ENCODE measurements at places on chromosomes 13 and 19. TPM values are rescaled to one million over a fixed set of nuclear protein-coding genes. Genes with fewer than 3 reads are reported as not detected.

The KASH5 gene
- not detected for polyA plus RNA-seq

The KANK3 gene
- 13.0 TPM for polyA plus RNA-seq

The NAPSA gene
- 1.8 TPM for polyA plus RNA-seq

The FFAR3 gene
- 1.0 TPM for polyA plus RNA-seq

- no peak overlapping the region for H3K4me3 ChIP-seq
- no peaks in the 10 kb centered on the region for H3K4me1 ChIP-seq
- no peaks in the 10 kb centered on the region for H3K36me3 ChIP-seq
These were observed 2.2 kb upstream of the CLEC17A start for GRCh38 chr19:14580623-14581237.

DNA sequence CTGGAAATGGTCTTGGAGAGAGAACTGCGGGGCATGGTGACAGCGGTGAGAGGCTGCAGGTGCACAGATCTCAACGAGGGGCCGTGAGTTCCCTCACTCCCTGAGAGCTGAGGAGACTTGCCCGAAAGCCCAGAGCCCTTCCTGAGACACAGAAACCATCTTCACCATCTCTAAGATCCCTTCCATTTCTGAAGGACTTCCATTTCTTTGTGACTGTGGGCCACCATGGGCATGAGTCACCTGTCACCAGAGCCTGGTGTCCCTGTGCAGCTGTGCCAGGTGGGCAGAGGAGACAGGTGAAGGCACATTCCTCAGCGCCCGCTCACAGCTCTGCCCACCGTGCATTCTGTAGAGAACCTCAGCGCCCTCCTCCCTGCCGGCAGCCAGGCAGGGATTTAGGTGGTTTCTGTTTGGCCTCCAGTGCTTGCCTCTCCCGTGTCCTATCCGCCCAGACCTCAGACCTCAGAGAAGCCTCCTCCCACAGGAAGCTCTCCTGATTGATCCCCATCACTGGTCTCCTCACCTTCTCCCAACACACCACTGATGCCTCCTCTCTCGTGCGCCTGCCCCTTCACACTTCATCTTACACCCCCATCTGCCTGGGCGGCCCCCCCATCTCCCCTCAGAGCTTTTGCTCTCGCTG lies 24.2 kb downstream of the SH3GL1 start:
- DNase-seq = no peak
- H3K27me3 ChIP-seq = no peaks in the 10 kb centered on the region
- no peak overlapping the region for H3K4me3 ChIP-seq

DNA sequence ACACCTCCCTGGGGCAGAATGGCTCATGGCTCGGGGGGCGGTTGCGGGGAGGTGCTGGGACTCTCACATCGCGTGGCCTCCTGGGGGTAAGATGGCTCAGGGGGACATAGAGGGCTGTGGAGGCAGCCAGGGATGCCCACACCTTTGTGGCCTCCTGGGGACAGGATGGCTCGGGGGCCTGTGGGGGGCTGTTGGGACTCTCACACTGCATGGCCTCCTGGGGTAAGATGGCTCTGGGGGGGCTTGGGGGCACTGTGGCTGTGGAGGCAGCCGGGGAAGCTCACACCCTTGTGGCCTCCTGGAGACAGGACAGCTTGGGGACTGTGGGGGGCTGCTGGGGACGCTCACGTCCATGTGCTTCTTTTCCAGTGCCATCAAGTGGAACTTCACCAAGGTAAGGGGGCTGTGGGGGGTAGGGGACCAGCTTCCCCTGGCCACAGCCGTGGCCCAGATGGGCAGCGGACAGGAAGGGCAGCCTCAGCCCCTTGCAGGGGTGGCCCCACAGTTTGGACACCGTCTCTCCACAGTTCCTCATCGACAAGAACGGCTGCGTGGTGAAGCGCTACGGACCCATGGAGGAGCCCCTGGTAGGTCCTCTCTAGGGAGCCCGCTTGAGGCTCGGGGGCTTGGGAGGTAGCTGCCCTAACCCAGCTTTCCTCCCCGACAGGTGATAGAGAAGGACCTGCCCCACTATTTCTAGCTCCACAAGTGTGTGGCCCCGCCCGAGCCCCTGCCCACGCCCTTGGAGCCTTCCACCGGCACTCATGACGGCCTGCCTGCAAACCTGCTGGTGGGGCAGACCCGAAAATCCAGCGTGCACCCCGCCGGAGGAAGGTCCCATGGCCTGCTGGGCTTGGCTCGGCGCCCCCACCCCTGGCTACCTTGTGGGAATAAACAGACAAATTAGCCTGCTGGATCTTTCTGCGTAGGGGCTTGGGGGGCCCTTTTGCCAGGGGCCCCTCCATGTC lies 2.4 kb downstream of the GPX4 start:
- H3K27me3 ChIP-seq = no peaks in the 10 kb centered on the region
- peaks cover 23% of the 10 kb centered on the region for H3K36me3 ChIP-seq
- no peak for DNase-seq
- no peak overlapping the region for H3K27ac ChIP-seq

DNA sequence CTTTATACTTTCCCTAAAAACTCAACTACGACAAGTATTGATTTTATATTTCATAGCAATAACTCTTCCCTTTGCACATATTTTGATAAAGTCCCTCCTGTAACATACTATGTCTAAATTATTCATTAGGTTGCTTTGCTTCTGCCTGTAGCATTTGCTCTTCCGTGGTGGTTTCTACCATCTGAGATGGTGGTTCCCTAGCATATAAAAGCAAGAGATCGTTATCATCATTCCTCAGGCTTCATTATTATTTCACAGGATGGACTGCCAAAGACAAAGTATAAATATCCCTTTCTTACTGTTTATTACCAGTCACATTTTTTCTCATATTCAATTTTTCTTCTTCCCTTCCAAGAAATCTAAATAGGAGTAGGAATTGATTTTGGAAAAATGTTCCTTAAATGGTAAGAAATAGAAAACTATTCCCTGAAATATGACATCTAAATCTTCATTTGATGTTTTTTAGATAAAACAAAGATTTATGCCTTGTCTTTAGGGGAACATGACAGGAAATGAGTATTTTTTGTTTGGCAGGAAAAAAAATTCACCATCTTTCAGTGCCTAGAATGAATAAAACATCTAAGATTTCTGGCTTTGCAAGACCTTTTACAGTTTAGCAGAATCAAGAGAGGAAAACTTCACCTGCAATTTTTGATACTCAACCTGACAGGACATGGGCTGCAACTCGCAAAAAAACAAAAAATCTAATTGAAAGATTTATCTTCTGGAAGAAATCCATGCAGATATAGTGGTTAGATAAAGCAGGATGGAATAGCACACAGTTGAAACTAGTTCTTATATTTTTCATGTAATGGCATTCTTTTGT lies 340.0 kb downstream of the SPRY2 start:
- DNase-seq = no peak
- no peak overlapping the region for H3K4me3 ChIP-seq
- H3K36me3 ChIP-seq = no peaks in the 10 kb centered on the region

- DNase-seq = no peak
- H3K27ac ChIP-seq = no peak overlapping the region
- no peaks in the 10 kb centered on the region for H3K27me3 ChIP-seq
- H3K36me3 ChIP-seq = no peaks in the 10 kb centered on the region
- H3K4me1 ChIP-seq = no peaks in the 10 kb centered on the region
These were observed 32.7 kb upstream of the CSNK1A1L start for GRCh38 chr13:37138169-37138568.

DNA sequence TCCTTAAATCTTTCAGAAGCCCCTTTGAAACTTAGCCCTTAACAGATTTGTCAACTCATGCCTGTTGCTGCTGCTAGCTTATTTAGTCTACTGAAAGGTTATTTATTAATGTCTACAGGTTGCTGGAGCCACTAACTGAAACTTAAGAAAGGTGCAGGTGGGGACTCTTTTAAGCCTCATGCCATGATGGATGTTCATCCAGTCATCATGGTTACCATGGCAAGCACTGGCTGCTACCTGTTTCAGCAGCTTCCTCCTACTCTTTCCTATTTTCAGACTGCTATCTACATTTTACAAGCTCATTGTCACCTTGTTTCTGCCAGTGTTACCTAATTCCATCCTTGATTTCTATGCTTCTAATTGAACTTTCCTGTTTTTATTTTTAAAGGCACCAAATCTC lies 27.1 kb downstream of the DGKH start:
- no peak overlapping the region for H3K4me3 ChIP-seq
- no peak for DNase-seq
- H3K36me3 ChIP-seq = no peaks in the 10 kb centered on the region
- no peaks in the 10 kb centered on the region for H3K4me1 ChIP-seq
- no peak overlapping the region for H3K27ac ChIP-seq

DNA sequence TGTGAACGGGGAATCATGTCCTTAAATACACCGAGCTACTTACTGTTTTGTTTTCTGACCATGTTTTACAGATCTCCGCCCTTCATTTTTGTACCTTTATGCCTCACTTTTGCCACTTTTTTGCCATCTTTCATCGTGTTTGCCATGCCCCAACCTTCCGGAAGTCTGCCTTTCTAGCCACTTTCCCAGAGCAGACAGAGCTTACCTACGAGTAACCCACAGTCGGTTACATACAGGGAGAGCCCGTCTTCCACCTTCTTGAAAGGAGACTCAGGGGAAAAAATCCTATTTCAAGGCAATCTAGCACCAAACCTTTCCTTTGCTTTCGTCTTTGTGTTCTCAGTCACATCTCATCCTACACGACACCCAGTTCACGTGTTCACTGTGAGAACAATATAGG lies 26.1 kb downstream of the RFPL4AL1 start:
- no peaks in the 10 kb centered on the region for H3K4me1 ChIP-seq
- no peak overlapping the region for H3K4me3 ChIP-seq
- no peaks in the 10 kb centered on the region for H3K27me3 ChIP-seq
- DNase-seq = no peak
- H3K27ac ChIP-seq = no peak overlapping the region

DNA sequence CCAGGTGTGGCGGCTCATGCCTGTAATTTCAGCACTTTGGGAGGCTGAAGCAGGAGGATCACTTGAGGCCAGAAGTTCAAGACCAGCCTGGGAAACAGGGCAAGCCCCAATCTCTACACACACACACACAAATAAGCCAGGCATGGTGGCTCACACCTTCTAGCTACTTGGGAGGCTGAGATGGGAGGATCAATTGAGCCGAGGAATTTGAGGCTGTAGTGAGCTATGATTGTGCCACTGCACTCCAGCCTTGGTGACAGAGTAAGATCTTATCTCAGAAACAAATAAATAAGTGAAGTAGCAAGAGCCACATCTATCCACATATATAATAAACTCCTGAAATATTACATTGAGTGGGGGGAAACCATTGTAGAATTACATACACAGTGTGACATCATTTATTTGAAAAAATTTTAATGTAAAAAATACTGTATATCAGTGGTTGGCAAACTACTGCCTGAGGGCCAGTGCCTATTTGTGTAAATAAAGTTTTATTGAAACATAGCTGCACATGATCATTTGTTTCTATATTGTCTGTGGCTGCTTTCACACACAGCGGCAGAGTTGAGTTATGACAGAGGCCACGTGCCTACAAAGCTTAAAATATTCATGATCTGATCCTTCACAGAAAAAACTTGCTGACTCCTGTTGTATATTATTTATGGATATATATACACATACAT lies 54.7 kb upstream of the ARHGEF7 start:
- H3K27ac ChIP-seq = no peak overlapping the region
- H3K27me3 ChIP-seq = peaks cover 2% of the 10 kb centered on the region
- H3K36me3 ChIP-seq = no peaks in the 10 kb centered on the region

- H3K36me3 ChIP-seq = no peaks in the 10 kb centered on the region
- H3K4me1 ChIP-seq = no peaks in the 10 kb centered on the region
- peak; percentile 74 for DNase-seq
- H3K27ac ChIP-seq = peak overlapping the region; percentile 97
- H3K4me3 ChIP-seq = no peak overlapping the region
- H3K27me3 ChIP-seq = no peaks in the 10 kb centered on the region
These were observed 647 bp upstream of the ELF1 start for GRCh38 chr13:41019578-41020347.

- no peaks in the 10 kb centered on the region for H3K4me1 ChIP-seq
- no peak overlapping the region for H3K27ac ChIP-seq
- H3K36me3 ChIP-seq = no peaks in the 10 kb centered on the region
These were observed 105.7 kb upstream of the SOX1 start for GRCh38 chr13:111961236-111961635.

DNA sequence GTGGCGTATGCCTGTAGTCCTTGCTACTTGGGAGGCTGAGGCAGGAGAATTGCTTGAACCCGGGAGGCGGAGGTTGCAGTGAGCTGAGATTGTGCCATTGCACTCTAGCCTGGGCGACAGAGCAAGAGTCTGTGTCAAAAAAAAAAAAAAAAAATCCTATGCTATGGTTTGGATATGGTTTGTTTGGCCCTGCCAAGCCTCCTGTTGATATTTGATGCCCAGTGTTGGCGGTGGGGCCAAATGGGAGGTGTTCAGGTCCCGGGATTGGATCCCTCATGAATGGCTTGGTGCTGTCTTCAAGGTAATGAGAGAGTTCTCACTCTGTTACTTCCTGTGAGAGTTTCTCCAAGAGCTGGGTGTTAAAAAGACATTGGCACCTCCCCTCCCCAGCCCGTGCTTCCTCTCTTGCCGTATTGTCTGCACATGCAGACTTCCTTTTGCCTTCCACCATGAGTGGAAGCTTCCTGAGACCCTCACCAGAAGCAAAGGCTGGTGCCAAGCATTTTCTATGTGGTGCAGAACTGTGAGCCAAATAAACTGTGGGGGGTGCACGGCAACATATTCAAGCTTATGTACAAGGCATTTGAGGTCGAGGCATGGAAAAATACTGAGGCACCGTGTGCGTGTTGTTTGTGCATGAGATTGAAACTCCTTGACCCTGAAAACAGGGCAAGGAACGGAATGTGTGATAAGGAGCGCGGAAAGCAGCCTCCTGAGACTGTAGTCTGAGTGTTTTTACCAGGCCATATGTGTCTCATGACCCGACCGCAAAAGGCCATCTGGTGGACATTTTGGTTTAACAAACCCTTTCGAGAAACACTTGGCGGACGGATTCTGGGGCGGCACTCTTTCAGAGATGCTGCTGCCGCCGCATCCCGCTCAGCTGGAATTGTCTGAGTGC lies 7.3 kb downstream of the SIGLEC9 start:
- H3K4me3 ChIP-seq = no peak overlapping the region
- no peaks in the 10 kb centered on the region for H3K36me3 ChIP-seq
- peak overlapping the region; percentile 56 for H3K27ac ChIP-seq

All from small intestine (tissue), 16 donors.